EL (cell line): ENCODE measurements at places on chromosomes 4 and X.
A peak's percentile ranks its signal among the peaks of the same experiment; 100 is the strongest.

DNA sequence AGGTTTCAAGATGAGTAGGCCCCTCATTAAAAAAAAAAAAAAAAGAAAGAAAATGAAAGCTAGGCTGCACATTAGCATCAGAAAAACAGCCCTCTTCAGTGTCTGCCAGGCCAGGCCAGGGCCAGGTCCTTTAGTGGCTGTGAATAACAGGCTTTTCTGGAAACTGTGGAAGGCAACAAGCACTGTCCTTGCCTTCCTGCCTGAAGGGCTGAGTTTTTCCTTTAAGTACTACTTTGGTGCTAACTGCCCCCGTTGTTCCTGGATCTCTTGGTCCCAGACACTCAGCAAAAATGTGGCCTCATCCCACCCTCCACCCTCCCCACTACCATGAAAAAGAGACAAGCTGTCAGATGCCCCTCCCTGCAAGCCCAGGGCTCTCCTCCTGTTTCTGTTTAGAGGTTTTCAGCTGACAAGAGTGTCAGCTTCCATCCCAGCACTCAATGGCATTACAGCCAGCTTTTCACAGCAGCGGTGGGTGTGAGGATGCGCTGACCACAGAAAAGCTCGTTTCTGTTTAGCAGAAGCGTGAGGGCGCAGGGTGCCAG lies 174.2 kb downstream of the NHS start:
- DNase-seq = no peak

DNA sequence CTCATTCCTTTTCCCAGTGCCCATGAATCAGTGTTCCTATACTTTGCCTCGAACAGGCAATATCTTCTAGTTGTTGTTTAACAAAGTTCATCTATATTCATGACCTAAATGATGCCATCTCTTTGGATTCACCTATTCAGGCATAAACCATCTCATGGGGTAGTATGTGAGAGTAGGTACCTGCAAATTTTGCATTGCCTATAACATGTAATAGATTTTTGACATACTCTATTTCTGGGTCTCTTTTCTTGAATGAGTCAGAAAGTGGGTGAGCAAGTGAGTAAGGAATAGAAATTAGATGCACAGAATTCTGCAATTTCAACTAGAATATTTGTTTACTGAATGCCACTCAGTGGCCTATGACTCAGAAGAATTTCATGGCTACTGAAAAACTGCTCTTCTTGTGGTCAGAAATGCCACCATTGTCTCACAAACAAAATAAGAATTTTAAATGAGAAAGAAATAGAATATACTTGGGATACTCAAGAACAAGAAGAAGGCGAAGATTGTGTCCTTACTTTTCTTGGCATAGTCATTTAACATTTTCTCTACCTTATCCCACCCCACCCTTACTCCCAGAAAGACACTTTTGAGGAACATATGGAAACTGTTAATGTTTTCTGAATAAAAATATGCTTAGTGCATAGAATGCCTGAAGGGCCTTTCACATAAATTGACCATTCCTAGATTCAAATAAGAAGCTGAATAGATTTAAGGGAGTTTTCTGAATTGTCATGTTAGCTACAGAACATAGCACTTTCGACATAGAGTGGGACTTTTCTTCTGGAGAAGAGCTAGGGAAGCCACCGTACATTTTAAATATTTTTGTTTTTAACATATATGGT lies 86.8 kb downstream of the HHIP start:
- peak; percentile 44 for DNase-seq

DNA sequence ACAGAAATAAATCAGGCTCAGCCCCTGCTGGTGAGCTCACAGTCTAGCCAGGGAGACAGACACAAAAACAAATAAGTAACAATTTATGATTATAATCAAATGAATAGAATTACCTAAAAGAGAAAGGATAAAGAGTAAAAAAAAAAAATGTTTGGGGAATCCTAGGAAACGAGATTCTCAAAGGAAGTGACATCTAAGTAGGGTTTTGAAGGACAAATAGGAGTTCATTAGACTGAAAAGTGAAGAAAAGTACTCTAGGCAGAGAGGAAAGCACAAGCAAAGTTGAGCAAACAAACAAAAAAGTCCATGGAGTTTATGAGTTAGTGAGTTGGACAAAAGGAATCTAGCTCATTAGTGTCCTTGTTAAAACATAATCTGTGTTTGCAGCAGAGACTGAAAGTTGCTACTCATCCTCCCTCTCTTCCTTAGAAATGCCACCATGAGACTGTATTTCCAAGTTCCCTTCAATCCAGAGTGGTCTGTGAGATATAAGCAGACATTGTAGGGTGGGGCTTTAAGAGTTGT lies 145.6 kb downstream of the SPATA18 start:
- DNase-seq = no peak

GRCh38 chr4:10688846-10689245 lies 4.3 kb upstream of the CLNK start:
- no peak for DNase-seq

DNA sequence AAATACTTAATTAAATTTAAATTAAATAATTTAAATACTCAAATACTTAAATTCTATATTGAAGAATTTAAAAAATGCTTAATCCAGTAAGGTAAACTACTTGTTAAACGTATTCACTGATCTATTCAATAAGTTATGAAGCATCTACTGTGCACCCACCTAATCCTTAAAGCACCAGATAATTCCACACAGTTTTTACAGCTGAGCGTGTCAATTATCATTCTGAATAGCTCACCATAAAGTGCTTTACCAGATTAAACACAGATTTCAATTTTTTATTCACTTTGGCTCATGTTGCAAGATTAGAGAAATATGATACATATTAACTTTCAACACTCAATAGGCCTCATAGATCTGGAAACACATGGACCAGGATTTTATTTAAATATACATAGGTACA lies 79.2 kb upstream of the DDIT4L start:
- DNase-seq = no peak

GRCh38 chr4:102341201-102341600 lies 4.1 kb downstream of the SLC39A8 start:
- no peak for DNase-seq
